ELF-1 (cell line): ENCODE measurements at places on chromosomes 1 and 21.
A peak's percentile ranks its signal among the peaks of the same experiment; 100 is the strongest.

- DNase-seq = no peak
Observed at GRCh38 chr1:23882746-23883145, 14.7 kb upstream of the FUCA1 start.

- peak; percentile 56 for DNase-seq
Observed at GRCh38 chr1:46735708-46736324, 16.9 kb upstream of the EFCAB14 start.

- DNase-seq = no peak
Observed at GRCh38 chr21:33452362-33452761, 27.4 kb downstream of the TMEM50B start.

DNA sequence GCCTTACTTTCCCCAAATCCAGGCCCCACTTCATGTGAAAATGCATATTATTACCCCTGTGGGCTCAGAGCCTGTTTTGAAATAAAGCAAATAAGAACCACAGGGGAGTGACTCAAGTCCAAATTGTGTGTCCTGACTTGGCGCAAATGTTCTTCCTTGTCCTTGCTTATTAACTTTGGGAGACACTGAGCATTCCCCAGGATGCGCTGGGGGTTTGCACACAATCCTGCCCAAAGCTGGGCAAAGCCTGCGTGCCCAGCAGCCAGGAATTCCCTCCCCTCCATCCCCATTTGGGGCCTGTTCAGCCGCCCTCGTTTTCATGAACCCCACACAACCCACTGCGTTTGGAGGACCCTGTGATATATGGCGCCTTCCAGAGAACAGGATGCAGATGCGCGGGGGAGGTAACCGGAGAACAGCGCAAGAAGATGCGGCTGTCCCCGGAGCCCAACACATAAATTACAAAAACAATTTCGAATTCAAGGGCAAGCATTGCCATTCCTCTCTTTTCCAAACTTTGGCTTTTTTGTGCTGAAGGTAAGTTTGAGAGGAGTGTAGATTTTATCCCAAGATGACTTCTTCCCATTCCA, 42.4 kb upstream of the CLDN14 start:
- DNase-seq = no peak

DNA sequence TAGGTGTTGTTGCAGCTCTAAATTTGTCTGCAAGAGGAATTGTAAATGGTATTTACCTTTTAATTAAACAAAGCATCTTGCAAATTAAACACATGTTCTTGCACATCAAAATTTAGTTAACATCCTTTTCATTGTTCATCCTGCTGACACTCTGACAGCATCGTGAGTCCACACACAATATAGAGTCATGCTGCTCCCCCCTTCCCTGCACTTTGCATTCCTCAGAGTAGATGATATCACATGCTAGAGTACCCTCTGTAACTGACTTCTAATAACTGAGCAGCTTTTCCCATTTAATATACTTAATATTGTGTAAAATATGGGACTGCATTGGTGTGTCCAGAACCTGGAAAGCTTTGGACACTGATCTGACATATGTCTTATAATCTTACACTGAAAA, 138.8 kb upstream of the DPYD start:
- no peak for DNase-seq

GRCh38 chr1:14815175-14815877, 216.8 kb downstream of the KAZN start:
- DNase-seq = no peak

GRCh38 chr1:2291577-2291976, 63.5 kb downstream of the SKI start:
- DNase-seq = no peak

DNA sequence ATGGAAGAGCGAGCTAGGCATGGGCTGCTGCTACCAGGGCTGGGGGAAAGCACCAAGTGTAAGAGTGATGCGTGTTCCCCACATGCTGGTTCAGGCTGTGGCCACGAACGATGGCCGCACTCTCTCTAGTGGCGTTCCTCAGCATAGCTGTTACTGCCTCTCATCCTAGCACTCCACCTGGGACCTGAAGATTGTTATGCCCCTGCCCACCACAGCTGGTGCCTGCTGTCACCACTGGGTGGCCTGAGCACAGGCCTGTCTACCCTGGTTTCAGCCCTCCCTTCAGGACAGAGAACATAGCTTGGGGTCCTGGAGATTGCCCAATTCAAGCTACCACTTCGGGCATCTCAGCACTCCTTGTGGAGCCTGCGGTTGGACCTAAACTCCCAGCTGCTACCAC, 80.1 kb upstream of the PDC start:
- peak; percentile 1 for DNase-seq

GRCh38 chr1:11977625-11978024, 2.6 kb upstream of the MFN2 start:
- no peak for DNase-seq

GRCh38 chr1:233735847-233736246, 121.9 kb downstream of the KCNK1 start:
- no peak for DNase-seq

GRCh38 chr1:56019472-56019871, 559.9 kb downstream of the PLPP3 start:
- no peak for DNase-seq

- no peak for DNase-seq
Observed at GRCh38 chr1:61221642-61222041, 139.3 kb downstream of the NFIA start.

GRCh38 chr1:55005351-55006140, 6.8 kb downstream of the BSND start:
- peak; percentile 42 for DNase-seq

GRCh38 chr1:59308839-59309238, 11.9 kb downstream of the FGGY start:
- no peak for DNase-seq

DNA sequence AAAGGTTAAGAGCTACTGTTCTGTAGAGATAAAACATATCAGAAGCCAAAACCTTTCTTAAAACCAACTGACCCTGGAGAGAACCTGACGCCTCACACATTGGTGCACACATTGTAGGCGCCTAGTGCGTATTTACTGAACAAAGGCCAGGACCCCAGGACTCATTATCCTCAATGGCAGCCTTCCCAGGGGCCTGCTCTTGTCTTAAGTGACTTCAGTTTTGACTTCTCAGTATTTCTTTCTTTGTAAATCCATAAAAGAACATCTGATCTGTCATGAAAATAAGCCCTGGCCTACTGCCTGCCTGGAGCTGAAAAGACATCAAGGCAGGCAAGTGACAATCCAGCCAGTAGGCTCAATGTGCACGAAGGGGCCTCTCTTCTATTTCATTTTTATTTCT, 27.6 kb downstream of the ABCA4 start:
- no peak for DNase-seq

- no peak for DNase-seq
Observed at GRCh38 chr1:192941722-192942411, 117.3 kb downstream of the UCHL5 start.

GRCh38 chr1:7930645-7931445, 9.8 kb downstream of the TNFRSF9 start:
- DNase-seq = no peak

DNA sequence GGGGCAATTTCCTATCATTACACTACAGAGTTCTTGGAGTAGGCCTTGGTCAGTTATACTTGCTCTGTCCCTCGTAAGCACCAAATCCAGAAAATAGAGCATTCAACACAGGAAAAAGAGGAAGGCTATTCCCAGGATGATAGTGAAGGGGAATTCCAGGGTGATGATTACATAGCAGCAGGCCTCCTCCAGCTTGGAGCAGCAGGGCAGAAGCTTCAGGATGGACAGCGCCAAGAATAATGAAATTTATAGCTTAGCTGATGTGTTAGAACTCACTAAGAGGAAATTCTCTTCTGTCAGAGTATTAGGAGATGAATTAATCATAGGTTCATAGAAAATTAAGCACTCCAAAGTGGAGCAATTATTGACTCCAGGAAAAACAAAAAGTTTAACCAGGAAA, 10.8 kb upstream of the SMAP2 start:
- no peak for DNase-seq

DNA sequence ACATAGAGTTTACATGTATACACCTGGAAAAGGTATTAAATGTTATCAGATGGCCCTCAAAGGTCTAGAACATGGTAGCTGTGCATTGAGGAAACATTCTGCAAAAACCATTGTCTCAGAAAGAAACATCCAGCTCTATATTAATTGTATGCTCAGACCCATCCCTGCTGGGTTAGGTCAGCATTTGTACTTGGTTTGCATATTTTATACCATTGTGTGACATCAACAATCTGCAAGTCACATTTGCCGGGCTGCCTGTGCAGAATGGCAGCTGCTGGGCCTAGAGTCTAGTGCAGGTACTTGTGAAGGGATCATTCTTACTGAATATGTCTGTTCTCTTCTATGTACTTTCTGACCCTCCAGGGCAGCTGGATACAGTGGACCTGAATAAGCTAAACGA, 43.9 kb upstream of the LAMC2 start:
- no peak for DNase-seq

GRCh38 chr1:99957818-99958217, 12.0 kb upstream of the SLC35A3 start:
- DNase-seq = no peak

DNA sequence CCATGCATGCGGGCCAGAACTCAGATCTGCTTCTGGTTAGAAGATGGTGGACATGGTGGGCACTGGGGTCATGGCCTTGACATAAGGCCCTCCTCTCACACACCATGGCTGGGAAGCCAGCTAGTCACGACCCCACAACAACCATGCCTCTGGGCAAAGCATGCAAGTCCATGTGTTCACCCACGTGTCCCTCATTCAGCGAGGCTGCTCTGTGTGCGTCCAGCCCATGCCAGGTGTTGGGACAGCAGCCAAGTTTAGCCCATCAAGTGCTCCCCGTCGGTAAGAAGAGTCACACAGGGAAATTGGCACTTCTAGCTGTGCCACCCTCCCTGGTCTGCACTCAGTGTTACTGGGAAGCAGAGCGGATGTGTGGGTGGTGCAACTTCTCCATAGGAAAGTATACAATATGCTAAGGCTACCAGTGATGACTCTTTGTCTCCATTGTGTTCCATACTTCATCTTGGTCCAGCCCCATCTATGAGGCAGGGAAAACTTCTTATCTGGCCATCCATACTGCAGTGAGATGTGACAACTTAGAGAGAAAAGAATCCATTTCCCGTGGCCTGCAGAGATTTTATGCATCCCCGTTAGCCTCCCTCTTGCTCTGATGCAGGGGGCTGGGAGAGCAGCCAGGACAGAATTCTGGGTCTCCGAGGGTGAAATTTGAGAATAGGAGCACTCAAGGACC, 198.0 kb downstream of the GRIK3 start:
- no peak for DNase-seq

GRCh38 chr1:107142666-107143065, 1.8 kb downstream of the NTNG1 start:
- no peak for DNase-seq

DNA sequence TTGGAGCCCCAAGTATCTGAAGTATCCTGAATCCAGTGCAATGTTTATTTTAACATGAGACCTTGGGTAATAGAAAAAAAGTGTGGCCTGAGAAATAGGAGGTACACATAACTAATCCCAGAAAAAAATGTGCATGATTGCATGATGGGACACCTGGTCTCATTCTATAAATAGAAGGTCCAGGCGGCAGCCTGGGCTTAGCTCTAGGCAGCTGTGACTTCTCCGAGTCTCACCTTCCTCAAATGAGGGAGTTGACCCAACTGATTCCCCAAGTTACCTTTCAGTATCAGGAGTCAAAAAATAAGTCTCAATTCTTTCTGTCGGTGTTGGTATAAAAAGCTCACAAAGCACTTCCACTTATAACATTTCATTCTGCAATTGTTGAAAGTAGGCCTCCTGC, 65.9 kb upstream of the CCDC190 start:
- DNase-seq = no peak

DNA sequence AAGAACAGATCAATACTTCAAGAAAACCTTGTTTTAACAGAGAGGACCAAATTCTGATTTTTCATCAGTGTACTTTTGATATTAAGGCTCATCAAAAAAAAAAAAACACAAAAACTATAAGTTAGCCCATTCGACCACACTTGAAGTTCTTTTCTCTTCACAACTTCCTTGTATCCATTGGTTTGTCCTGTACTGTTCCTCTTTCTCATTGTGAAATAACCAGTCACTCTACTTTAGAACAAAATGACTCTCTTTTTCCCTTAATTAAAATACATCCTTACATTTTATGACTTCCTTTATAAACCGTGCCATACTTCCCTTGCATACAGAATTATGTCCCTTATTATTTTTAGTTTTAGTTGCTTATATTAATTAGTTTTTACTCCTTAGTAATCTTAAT, 8.4 kb downstream of the QSOX1 start:
- no peak for DNase-seq

- no peak for DNase-seq
Observed at GRCh38 chr1:119204961-119205357, 64.5 kb upstream of the WARS2 start.

DNA sequence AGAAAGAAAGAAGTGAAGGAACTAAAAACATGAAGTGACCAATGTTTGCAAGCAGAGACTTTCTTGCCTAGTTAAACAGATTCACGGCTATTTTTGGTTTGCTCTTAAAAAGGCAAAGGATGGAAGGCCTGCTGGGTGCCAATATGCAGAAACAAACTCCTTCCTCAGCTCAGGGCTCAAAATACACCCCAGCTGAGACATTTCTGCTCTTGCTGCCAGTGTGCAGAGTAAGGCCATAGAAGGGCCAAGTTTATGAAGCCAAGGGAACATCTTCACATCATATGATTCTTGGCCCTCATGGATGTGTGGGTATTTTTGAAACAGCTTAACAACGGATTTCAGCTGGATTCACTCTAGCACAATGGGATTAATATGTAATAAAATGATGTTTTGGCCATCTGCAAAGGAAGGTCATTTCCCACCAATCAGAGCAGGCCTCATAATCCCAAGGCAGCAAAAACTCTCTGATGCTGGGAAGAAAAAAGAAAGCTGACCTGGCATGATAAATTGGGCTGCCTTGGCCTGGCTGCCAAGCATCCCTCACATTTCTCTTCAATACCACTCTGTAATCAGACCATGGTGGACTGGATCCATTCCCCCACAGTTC, 70.7 kb downstream of the CAPZB start:
- DNase-seq = no peak

GRCh38 chr1:197521118-197521739, 253.2 kb downstream of the CRB1 start:
- DNase-seq = no peak

DNA sequence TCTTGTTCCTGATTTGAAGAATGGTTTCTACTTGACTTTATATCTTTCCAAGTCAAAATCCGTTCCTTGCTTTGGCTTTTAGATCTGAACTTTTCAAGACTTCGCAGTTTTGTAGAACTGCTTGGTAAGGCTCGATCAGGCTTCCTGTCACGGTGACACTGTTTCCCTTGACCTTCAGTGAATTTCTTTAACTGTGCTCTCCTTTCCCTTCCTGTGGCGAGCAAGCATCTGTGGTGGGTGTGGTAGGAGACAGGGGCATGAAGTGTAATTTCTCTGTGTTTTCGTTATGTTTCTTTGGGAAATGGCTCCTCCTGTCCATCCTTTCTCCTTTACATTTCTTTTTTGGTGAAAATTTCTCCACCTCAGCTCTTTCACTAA, 10.4 kb downstream of the STYXL2 start:
- no peak for DNase-seq

DNA sequence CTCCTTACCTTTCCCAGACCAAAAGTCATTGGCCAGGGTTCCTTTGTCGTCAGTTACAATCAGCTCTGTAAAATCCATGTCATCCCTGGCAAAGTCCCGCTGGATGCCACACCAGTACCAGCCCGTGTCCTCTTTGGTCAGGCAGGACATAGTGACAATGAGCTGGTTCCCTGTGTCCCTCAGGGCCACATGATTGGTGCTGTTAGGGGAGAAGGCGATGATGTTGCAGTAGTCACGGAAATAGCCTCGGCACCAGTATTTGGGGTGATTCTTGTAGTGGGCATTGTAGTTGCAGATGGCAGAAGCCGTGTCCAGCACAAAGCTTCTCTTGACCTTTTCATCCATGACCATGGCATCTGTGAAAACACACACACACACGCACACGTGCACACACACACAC, 14.8 kb downstream of the ADORA3 start:
- DNase-seq = no peak

GRCh38 chr21:41761211-41761933, 5.5 kb downstream of the RIPK4 start:
- DNase-seq = peak; percentile 63
